ENCODE measurements at places on chromosomes 12 and 14.

DNA sequence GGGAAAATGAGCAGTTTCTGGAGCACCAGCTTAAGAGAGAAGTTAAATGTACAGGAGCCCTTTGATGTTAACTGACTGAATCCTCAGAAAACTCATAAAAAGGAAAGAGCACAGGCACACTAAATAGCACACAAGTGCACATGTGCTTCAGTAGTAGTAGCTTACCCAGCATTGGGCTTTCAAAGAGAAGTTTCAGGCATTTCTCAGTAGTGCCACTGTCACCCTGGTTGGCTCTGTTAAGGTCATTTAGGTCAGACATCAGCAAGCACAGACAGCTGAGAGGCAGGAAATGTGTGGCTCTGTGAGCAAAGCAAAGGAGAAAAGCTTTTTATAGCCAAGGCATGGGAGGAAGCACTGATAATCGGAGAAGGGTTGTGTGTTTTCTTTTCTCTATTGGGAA, 96.3 kb upstream of the HIF1A start:
- DNase-seq, result no peak

- no peak for DNase-seq
Observed at GRCh38 chr12:89948271-89949175, 239.9 kb upstream of the ATP2B1 start.

GRCh38 chr14:103815253-103815652, 32.1 kb downstream of the PPP1R13B start:
- no peak for DNase-seq

DNA sequence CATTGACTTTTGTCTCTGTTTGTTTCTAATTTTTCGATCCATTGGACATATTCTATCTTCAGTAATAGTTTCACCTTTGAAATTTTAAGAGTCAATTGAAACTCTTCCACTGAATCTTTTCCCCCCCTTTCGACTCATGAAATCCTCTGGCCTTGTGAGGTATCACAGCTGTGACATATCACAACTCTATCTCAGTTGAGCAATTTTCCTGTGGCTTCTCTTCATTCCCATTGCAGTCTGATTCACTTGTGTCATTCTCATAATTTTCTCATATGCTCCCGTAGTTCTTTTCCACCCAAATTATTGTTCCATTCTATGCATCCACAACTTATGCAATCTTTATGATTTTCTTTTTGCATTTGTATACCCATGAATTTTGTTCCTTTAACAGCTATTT, 261.6 kb downstream of the DACT1 start:
- peak; percentile 62 for DNase-seq

- DNase-seq, result no peak
Observed at GRCh38 chr12:31508436-31509150, 82.3 kb downstream of the DENND5B start.

GRCh38 chr12:115322275-115322674, 638.3 kb upstream of the TBX3 start:
- peak; percentile 67 for DNase-seq

- DNase-seq, result no peak
Observed at GRCh38 chr12:53034459-53034858, 15.4 kb upstream of the TNS2 start.

DNA sequence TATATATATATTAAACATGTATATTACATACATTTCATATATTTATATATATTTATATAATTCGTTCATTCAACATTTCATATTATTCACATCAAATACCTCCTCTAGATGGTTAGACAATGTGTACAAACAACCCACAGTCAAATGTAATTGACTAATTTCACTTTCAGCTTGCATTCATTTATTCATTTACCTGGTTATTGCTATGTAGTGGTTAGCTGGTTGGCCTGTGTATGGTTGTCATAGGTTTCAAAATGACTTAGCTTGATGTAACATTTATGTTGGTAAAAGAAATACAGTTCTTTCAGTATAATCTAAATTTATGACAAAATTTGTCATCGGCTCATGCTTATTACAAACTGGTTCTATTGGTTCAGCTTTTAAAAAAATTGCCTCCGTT, 389 bp downstream of the OR4K13 start:
- DNase-seq, result no peak

- no peak for DNase-seq
Observed at GRCh38 chr14:81193924-81194633, 26.7 kb downstream of the GTF2A1 start.

DNA sequence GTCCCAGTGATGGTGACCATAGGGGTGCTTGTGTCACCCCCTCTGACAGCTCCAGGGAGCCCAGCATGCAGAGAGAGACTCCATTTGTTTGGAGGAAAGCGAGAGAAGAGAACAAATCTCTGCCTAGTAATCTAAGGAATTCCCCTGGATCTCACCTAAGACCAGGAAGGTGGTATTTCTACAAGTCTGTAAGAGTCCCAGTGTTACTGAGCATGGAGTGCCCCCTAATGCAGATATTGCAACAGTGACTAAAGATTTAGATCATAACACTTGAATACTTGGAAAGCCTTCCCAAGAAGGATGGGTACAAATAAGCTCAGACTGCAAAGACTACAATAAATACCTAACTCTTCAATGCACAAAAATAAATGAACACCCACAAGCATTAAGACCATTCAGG, 360.4 kb upstream of the GARIN6 start:
- no peak for DNase-seq

GRCh38 chr12:22408610-22409376, 74.3 kb upstream of the ST8SIA1 start:
- no peak for DNase-seq

GRCh38 chr14:95901054-95901453, 24.4 kb downstream of the TUNAR start:
- peak; percentile 9 for DNase-seq

- no peak for DNase-seq
Observed at GRCh38 chr14:22819151-22819988, 4.1 kb upstream of the SLC7A7 start.

DNA sequence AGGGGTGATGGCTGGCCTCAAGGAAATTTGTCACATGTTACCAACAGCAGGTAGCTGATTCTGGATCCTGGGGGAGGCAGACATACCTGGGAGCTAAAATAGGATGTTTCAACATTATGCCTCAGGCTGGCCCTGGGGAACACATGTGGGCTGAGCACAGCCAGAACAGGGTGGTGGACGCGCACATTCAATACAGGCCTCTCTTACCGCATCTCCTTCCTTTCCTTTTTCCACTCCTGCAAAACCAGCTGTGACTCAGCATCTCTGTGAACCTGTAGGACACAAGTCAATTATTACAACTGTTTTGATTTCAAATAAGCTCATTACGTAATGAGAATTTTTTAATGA, 61.0 kb downstream of the NT5DC3 start:
- no peak for DNase-seq

DNA sequence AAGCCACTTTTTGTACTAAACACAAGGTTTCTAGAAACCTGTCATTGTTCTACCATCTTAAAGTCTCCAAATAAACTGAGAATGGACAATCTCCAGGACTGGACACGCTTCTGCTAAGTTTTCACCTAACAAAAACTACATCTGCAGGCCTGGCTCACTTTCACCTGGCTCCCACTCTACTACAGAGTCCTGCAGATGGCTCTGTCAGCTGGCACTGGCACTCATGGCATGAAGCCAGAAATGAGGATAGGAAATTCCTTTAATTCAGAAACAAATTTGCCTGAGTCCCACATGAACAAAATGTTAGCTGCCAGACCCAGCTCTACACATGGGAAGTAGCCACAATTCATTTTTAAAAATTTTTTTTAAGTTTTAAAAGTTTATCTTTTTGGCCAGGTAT, 42.1 kb downstream of the STXBP6 start:
- no peak for DNase-seq

DNA sequence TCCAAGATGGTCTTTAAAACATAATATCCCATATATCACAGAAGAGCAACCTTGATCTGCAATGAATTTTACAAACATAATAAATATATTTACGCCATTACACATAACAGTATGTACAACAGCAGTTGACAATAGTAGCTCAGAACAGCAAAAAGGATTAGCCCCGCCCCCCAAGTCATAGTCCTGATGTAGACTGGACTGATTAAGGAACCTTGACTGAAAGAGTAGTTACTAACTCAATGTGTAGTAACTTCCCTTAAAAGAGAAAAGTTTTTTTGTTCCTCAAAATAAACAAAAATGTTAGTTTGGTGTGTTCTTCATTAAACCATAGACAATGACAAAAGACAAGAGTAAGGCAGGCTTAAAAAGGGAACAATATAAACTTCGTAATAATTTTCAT, 44.5 kb downstream of the GTF2A1 start:
- DNase-seq, result no peak

DNA sequence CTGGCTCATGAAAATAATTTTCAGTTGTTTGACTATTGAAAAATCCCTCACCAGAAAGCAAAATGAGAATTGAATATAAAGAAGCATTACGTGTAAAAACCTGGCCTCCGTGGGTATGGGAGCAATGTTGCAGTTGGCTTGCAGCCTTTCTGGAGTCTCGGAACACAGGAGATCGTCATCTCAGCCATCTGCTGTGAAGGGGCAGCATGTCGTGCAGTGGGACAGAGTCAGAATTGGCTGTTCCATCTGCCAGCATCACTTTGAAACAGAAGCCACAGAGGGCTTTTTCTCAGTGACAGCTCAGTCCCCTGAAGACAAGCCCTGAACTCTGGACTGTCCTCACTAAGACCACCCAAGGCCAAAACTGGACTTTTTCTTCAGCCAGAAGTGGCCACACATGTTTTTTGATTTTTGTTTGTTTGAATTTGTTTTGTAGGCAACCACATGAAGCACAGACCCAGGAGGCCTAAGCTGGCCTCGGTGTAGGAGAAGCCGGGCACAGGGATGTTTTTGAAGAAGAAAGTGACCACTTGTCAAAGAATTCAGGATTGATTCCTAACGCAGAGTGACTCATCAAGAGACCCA, 170.8 kb upstream of the DYRK2 start:
- DNase-seq, result no peak

GRCh38 chr14:23252420-23253333, 14.9 kb downstream of the RNF212B start:
- DNase-seq, result no peak

Data from fibroblast of skin of left quadriceps (primary cell).